ENCODE measurements at places on chromosomes 4 and X.

- DNase-seq: no peak
Measured at GRCh38 chrX:129462707-129463106, 60.6 kb downstream of the SMARCA1 start.

DNA sequence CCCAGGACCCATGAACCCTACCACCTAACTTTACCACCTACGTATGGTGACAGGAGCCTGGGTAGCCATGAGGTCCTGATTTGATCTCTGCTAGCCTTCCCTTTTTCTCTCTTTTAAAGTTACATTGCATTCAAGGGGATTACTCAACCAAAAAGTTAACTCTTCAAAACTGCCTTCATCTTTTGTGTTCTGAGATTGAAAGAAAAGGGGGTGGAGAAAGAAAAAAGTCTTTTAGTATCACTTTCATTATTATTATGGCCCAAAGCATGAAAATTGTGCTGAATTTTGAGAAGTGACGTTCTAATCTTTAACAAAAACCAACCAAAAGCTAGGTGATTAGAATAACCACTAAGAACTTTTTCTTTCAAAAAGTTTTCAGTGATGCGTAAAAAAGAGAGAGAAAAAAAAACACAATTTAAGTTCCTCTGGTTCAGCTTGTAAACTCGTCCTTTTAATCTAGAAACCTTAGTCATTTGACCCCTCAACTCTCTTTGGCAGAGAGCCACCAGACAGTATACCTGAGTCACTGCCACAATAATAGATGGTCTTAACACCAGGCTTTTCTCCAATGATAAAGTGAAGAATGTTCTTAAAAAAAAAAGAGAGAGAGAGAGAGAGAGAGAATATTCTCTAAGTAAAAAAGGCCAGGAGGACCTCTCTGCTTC, 347.4 kb upstream of the FGF13 start:
- no peak for DNase-seq

- no peak for DNase-seq
Measured at GRCh38 chr4:33628296-33628695, 2616.0 kb downstream of the ARAP2 start.

DNA sequence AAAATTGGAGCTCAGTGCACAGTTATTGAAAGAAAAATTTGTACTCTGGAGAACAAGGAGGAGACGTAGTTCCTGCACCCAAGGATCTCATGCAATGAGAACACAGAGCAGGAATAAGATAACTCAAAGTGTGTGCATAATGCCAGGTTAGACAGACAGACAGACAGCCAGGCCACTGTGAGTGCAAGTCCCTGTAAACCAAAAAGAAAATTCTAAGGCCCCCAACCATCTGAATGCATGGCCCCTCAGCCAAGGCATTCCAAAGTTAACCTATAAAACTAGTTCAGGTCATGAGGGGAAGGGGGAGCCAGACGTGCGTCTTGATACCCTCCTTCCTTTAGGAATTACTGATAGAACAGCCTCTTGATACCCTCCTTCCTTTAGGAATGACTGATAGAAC, 94.5 kb upstream of the ENPP6 start:
- no peak for DNase-seq

- DNase-seq: peak; percentile 14
Measured at GRCh38 chrX:68829582-68830418, 979 bp downstream of the EFNB1 start.

GRCh38 chrX:24479924-24480323, 14.8 kb downstream of the PDK3 start:
- peak; percentile 67 for DNase-seq

DNA sequence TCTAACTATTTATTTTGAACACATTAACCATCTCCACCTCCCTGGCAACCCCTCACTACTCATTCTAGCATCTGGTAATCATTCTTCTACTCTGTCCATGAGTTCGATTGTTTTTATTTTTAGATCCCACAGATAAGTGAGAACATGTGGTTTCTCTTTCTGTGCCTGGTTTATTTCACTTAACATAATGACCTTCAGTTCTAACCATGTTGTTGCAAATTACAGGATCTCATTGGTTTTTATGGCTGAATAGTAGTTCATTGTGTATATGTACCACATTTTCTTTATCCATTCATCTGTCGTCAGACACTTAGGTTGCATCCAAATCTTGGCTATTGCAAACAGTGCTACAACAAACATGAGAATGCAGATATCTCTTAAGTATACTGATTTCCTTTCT, 33.4 kb upstream of the FAM47B start:
- DNase-seq: no peak

DNA sequence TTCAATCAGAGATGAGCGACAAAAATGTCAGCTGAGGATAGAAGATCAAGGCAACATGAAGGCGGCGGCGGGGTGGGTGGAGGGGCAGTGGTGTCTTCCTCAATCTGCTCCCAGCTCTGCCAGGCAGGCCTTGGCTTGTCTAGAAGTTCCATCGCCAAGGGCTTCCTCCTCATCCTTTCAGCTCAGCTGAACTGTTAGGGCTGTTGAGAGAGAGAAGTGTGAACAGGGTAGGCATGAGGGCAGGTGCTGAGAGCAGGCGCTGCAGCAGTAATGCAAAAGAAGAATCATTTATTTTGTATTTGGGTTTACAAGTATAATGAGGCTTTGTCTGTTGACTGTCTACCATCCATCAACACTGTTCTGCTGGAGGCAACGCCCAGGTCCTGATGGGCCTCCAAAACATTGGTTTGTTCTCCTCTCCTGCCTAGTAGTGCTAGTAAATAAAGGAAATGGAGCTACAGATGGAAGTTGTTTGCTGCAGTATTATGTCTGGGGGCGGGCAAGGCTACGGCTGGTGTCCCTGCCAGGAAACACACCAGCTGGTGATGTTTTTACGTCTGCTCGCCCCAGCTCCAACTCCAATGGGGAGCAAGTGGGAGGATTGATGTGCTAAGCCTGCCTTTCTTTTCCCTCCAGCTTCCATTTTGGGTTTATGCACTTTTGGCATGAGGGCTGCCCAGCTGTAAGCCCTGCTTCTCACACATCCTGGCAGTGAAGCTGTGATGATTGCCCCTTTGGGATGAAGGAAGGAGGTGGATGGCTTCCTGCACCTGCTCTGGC, 139.4 kb upstream of the BOD1L1 start:
- DNase-seq: no peak

- no peak for DNase-seq
Measured at GRCh38 chr4:83454686-83455085, 937 bp downstream of the HELQ start.

- no peak for DNase-seq
Measured at GRCh38 chrX:150842198-150842685, 56.2 kb downstream of the CD99L2 start.

GRCh38 chr4:32117693-32118092, 1397.5 kb downstream of the PCDH7 start:
- DNase-seq: no peak

DNA sequence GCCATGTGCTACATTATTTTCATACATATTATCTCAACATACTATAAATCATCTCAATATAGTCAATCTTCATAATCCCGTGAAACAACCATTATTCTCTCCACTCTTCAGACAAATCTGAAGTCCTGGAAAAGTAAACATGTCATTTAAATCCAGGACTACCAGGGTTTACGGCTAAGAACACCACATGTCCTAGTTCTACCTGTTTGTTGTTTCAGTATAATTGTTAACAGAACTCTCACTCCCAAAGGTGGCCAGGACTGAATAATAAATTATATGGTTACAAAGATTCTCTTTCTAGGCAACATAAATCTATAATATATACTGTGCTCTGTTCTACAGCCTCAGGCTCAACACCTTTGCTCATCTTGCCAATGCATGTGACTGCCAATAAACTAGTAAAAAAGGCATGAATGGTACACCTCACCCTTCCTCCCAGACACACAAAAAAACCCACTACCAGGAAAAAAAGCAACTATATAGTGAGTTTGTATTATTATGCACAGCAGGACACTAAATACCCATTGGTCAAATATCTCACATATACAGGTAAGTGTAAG, 20.1 kb downstream of the EIF4E start:
- no peak for DNase-seq

DNA sequence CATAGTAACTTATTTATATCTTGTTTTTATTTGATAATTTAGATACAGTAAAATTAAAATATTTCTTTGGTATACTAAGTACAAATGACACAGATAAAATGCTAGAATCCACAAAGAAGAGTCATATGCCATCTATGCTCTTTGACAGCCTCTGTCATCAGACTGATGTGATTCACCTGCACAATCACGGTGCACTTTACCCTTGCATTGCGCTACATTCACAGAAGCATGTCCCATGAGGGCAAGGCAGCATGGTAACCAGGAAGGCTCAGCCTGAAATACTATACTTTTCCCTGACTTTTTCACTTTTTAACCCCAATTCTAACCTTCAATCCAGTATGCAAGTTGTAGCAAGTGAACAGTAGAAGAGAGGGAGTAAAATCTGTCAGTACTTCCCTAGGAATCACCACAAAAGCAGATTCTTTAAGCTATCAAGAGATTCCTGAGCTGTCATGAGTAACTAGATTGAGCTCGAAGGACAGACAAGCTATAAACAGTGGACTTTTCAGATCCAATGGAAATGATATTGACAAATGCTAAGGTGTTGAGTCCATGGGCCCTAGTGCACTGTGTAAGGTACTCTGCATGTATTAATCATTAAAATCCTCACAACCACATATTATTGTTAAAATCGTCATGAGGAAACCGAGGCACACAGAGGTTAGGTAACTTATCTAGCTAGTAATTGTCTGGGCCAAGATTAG, 14.2 kb downstream of the SEC24D start:
- no peak for DNase-seq

Measured in activated naive CD4-positive, alpha-beta T cell treated with anti-CD3 and anti-CD28 coated beads, Interleukin-2, amount 50 U/mL, for 16 hours (primary cell).